ENCODE measurements at places on chromosomes 5 and 9.

- no peak for DNase-seq
Measured at GRCh38 chr9:96725576-96725975, 52.3 kb downstream of the ZNF510 start.

DNA sequence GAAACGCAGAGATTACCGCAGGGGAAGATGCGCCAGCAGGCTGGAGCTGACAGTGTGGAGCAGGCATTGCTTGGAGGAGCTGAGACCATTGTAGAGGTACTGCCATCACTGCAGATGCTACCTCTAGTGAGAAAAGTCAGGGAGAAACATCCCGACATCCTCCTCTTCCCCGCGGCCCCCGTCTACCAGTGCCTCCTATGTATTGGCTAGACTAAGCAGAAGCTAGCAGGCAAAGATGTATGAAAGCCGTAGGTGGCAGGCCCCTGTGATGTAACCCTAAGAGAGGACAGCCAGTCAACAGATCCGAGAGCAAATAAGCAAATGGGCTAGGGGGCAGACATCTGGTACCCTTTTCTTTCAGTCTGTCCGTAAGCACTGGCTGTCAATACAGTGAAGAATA, 115.5 kb upstream of the ACTBL2 start:
- DNase-seq: no peak

GRCh38 chr9:132125944-132126679, 35.7 kb upstream of the NTNG2 start:
- peak; percentile 45 for DNase-seq

- peak; percentile 37 for DNase-seq
Measured at GRCh38 chr5:32522429-32523143, 62.8 kb upstream of the SUB1 start.

GRCh38 chr9:131598121-131598520, 52.8 kb downstream of the PRRT1B start:
- no peak for DNase-seq

DNA sequence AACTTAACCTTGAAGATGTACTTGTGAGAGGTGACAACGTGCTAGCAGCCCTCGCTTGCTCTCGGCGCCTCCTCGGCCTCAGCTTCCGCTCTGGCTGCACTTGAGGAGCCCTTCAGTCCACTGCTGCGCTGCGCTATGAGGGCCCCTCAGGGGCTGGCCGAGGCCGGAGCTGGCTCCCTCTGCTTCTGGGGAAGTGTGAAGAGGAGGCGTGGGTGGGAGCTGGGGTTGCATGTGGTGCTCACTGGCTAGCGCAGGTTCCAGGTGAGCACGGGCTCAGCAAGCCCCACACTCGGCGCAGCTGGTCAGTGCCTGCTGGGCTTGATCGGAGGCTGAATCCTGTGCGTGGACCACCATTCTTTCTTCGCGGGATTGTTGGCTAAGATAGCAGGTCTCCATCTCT, 166.1 kb downstream of the MRPS30 start:
- DNase-seq: no peak

DNA sequence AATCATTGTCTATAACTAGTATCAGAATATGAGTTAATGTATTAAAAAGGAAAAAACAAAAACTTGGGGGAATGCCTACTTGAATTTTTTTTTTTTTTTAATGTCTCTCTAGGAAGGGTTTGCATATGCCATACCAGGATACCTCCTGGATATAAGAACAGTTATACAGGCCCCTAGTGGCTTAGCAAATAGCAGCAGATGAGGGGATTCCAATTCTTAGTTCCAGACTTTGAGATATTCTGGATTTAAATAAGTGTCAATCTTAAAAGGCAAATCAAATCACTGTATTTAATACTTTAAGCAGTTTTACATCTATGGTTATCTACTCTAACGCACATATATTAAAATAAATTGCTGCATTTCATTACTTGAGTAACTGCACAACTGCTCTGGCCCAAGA, 1055.5 kb upstream of the DMAC1 start:
- DNase-seq: no peak

- no peak for DNase-seq
Measured at GRCh38 chr5:138722544-138723177, 30.6 kb upstream of the CTNNA1 start.

DNA sequence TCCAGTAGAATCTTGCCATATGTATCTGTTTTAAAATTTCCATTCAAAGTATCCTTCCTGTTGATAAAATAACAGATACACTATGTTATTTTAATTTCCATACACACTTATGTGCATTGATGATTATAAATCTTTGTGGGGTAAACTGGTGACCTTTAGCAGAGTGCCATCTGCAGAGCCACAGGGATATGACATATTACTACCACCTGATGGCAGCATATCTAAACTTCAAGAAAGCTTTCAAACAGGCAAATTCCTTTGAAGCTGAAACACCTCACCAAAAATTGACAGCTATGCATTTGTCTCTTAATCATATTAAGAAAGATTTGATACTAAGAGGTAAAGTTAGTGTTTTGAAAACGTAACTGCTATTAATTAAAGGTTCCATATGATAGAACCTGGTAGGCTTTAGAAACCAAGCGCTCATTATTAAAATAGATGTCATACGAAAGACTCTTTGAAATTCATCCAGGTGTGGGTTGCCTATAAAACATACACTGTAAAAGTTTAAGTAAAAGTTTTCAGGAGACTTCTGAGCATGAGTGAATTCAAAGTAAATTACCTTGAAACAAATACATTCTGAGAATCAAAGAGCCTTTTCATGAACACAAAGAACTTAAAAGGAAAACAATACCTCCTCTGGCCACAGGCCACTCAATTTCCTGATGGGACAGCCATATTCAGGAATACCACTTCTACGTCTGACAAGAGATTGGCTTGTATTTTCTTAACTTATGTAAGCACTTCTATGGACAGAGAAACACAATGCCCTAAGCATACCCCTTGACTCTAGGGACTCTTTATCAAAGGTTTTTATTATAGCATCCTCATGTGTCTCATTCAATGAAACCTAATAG, 93.3 kb downstream of the KIAA0825 start:
- no peak for DNase-seq

DNA sequence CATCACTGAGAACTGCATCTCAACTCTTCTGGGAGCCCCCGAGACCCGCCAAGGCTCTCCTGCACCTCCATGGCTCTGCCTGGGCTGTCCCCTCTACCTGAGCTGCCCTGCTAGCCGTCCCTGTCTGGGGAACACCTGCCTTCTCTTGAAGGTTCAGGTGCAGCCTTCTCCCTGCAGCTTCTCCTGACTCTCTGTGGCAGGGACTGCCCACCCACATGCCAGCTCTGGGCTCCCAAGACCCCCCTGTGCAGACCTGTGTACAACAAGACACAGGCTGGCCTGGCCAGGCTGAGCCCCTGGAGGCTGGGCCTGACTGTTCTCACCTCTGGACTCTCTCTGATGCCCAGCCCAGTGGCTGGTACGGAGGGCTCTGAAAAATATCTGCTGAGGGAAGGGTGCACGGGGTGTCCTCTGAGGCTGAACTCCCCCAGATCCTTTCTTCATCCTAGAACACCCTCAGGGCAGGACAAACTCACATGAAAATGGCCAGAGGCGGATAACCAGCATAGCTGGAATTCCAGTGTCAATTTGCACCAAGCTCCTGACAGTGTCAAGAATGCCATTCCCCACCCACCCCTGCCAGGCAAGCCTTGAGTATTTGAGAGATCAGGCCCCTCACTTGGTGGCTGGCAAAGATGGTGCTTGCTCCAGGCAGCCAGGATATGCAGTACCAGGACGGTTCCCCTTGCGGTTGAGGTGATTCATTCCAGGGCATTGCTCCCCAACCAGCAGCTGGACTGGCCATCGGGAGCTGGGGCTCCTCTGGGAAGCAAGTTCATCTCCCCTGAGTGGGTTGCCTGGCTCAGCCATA, 40.9 kb upstream of the SLC25A51 start:
- DNase-seq: no peak
